ENCODE measurements at places on chromosomes 5 and 9. TPM values are rescaled to one million over a fixed set of nuclear protein-coding genes. Genes with fewer than 3 reads are reported as not detected.

The TAS2R1 gene
- total RNA-seq, result 0.31 TPM

The GPR150 gene
- not detected for total RNA-seq

The CCDC187 gene
- total RNA-seq, result not detected

The TTC33 gene
- total RNA-seq, result 11.5 TPM

The ACER2 gene
- 11.6 TPM for total RNA-seq

The FAXDC2 gene
- total RNA-seq, result 4.6 TPM

The NRARP gene
- total RNA-seq, result 55.1 TPM

DNA sequence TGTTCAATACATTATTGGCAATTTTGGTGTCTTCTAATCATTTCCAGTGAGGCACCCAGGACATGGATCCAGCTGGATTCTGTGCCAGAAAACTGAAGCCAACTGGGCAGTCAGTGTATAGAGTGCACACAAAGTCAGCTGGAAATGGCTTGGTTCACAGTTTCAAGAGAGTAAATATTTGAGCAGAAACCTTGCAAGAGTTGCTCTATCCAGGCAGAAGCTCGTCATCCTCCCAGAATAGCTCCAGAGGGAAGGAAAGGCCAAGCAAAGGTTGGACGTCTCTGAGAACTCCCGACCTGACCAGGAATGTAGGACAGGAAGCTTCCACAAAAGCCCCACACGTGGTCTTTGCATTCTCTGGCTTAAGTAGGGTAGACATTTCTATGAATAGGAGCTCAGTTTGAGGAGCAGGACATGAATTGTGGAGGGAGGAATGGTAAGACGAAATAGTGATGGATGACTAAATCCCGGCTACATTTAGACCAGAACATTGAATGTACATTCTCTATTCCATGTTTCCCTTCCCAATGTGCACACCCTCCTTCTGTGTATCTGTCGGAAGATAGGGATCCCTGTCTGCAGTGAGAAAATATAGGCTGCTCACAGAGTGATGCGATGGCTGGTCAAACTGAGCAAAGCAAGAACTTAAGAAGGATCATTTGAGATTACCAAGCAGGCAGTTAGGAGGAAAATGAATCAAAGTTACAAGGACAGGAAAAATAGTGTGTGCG is 72.7 kb upstream of the FCN2 start:
- DNase-seq, result no peak

DNA sequence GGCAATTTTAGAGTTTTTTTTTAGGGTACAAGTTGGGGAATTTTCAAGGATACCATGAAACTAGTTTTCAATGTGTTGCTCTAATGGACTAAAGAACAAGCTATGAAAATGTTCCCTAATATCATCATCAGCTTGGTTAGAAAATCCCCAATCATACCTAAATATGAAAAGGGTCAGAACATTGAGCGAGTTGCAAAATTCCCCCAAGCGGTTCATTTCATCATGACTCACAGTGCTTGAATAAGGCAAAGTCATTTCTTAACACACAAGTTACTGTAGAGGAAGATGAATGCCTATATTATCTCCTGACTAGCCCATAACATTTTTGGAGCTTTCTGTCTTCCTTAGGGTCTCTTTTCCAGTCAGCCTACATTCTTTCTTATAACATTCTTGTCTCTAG is 62.7 kb downstream of the ST8SIA4 start:
- DNase-seq, result no peak

DNA sequence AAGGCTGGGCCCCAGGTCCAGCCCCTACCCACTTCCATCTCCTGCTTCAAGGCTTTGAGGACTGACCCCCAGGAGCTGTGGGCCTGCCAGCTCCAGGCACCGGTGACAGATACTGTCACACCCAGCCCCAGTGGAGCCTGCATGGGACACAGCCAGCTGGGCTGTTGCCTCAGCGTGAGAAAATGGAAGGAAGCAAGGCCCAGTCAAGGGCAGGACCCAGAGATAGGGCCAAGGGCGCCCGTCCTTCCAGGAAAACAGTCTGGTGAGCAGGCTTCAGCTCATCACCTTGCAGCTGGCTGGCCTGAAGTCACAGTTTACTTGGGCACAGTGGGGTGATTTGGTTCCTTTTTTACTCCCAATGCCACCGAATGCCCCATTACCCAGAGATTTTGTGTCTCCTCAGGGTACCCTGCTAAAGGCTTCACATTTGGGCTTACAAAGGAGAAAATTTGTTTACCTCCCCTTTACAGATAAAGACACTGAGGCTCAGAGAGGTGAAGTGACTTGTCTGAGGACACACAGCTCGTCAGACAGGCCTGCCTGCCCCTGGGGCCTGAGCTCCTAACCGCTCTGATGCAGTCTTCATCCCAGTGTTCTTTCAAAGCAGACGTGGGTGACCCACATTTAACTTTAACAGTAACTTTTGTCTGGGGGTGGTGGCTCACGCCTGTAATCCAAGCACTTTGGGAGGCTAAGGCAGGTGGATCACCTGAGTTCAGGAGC is 21.5 kb upstream of the WDR38 start:
- no peak for DNase-seq

DNA sequence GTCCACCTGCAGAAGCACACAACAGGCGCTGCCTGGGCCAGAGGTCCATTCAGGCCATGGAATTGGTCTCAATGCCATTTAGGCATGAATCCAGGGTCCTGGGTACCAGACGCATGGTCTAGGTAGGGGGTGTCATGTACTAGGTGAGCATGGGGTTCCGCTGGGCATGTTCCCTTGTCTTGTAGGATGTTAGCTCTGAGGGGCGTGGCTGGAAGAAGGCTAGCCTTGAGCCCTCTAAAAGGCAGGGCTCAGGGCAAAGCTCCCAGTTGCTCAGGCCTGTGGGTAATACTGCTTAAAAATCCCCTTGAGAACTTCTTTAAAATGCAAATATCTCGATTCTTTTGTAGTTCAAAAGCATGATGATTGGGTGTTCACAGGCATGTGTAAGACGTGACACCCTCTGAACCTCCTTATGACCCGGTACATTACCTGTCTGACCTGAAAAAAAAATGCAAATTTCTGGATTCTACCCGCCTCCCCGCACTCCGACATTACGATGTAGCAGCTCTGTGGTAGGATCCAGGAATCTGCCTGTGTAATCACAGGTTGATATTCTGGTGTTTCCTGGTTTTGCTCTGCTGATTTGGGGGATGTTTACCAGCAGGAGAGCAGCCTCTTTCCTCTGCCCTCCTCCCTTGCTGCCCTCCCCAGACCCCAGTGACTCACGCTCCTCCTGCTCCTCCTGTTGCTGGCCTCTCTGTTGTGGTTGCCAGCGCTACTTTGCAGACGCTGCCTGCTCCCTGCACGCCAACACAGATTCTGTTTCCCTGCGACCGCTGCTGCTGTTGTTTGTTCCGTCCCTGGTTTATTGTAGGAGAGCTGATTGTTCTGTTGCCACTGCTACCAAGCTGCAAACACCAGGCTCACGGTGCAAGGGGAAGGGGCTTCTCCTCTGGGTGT is 5.7 kb downstream of the TMC1 start:
- DNase-seq, result peak; percentile 71

DNA sequence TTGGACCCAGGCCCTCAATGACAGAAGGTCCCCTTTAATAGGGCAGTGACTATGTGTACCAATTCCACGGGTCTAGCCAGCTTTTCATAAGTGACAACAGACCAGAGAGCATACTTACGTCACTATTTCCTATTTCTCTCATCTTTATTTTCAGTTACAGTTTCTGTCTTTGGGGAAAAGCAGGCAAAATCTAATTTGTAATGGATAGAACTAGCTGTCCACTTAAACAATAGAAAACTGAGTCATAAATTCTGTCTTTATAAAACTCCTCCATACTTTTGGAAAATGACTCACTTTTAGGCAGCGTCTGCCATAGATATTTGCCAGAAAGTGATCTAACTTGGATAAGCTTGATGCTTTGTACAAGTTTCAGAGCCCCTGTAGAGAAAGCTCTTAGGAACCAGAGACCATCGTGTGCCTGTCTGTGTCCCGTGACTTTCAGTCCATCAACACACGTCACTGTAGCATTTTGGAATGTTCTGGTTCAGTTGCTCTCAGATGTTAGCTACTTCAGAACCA is 101.9 kb downstream of the F2RL2 start:
- no peak for DNase-seq

DNA sequence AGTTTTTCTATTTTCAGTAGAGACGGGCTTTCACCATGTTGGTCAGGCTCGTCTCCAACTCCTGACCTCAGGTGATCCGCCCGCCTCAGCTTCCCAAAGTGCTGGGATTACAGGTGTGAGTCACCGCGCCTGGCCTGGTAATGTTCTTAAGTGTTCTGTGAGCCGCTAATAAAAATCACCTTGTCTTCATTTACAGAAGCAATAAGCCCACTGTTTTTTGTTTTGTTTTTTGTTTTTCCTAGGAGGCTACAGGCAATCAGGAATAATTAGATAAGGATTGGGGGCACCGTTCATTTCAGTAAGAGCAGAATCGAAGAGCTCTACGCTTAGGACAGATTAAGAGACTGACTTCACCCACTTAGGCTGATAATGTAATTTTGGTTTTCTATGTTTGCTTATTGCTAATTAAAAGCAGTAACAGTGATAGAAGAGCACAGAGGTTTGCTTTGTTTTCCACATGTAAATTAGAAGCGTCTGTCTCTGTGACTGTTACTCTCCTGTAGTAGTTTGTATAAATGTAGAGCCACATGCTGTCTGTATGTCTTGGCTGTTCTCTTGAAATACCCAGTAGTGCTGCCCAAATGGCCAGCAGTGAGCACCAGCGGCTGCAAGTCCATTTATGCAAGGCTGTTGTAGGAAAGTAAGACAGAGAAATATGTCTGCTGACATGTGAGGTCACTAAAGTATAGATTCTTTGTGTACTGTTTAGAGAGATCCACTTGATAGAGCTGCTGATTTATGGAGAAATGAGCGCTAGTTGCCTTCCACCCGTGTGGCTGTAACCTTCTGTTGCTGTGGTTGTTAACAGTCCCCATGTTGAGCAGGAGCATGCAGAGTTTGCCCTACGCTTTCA is 30.5 kb downstream of the TRIO start:
- DNase-seq, result no peak

DNA sequence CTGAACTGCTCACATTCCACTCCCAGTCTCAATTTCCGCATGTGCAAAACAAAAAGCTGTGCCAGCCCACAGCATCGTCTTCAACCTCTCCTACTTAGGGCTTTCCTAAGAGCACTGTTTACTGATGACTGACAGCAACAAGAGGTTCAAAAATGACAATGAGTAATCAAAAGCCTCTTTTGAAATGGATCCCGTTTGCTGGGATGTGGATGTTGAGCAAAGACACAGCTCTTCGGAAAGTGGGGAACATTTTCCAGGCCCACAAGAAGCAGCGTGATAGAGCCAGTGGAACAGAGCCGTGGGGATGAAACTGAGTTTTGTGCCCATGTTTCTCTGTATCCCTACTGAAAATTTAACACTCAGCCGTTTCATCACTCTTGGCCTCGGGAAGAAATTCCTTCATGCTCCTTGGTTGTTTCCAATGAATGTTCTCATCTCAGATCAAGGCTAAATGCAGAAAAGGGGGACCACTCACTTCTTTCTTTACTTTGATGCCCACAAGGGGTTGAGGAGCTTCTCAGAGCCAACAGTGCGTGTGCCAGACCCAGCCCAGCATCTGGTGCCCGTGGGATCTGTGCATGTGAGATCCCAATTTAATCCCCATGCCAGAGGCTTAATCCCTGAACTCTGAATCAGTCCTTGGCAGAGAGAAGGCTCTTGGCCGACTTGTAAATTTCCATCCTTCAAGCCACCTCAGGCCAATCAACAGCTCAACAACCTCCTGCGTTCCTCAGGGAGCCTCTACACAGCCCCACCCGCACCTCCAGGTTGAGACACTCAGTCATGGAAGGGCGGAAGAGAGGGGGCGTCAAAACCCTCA is 230.2 kb upstream of the DAPK1 start:
- DNase-seq, result no peak

- no peak for DNase-seq
Measured at GRCh38 chr5:97041239-97041638, 101.2 kb downstream of the LIX1 start.

GRCh38 chr5:43429706-43430105 is 17.5 kb upstream of the CCL28 start:
- no peak for DNase-seq

DNA sequence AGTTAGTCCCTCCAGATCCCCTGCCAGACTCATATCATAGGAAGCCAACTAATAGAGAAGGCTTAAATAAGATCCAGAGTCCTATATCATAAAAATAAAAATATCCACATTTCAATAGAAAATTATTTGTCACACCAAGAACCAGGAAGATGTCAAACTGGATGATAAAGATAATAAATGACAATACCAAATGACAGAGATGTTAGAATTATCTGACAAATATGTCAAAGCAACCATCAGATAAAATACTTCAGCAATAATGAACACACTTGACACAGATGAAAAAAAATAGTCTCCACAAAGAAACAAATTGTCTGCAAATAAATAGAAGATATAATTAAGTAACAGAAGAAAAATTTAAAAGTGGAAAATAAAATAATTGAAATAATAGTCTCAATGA is 300.7 kb upstream of the FTMT start:
- no peak for DNase-seq

GRCh38 chr5:35048910-35049309 is 1.2 kb upstream of the AGXT2 start:
- no peak for DNase-seq

GRCh38 chr5:89117124-89117644 is 234.2 kb upstream of the MEF2C start:
- DNase-seq, result no peak

- DNase-seq, result peak; percentile 75
Measured at GRCh38 chr5:133612249-133612860, at the start of gene FSTL4. Gene FSTL4 (minus strand): TSS chr5:133612541.

DNA sequence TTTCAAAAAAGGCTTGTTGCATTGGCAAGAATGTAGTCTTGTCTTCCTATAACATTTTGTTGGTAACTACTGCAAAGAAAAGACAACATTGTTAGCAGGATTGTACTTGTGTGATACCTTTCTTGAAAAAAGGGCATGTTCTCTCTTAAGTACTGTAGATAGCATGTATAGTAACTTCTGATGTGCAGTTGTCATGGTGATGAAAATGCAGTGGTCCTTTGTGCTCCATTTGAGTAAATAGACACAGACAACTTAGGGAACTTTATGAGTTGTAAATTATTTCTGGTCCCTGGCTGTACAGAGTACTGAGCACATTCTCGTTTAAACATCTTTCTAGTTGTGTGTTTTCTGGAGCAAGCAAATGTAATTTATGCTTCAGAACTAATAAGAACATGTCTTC is 103.3 kb downstream of the CD180 start:
- no peak for DNase-seq

GRCh38 chr9:130128251-130128650 is 44.0 kb upstream of the NCS1 start:
- no peak for DNase-seq

DNA sequence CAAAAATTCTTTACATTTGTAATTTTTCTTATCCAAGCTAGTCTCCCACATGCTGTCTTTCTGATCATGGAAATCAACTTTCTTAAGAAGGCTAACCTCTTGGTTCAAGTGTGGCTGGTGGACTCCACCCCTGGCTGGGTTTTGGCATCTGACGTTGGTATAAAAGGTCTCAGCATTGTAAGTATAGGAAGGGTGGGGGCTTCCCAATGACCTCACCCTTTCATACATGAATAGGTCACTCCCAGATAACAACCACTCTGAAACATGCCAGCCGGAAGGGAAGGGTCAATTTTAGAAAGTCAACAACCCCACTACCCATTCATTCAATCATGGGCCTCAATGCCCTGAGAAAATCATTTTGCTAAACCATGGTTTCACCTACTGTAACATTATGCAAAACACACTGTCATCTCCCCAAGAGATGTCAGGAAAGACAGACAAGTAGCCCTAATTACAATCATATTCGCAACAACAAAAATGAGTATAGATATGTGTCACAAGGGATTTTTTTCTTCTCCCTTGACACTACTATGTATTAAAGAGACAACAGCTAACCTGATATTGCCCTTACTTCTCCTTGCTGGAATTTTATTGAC is 31.9 kb upstream of the PCSK5 start:
- no peak for DNase-seq

- no peak for DNase-seq
Measured at GRCh38 chr9:13832446-13832845, 481.5 kb downstream of the NFIB start.
